Stimulated activated CD4-positive, alpha-beta T cell treated with anti-CD3 and anti-CD28 coated beads, Interleukin-1b, Interleukin-23, amount 100 ng/mL, for 1 hour (primary cell): ENCODE measurements at places on chromosomes 12 and 14.

DNA sequence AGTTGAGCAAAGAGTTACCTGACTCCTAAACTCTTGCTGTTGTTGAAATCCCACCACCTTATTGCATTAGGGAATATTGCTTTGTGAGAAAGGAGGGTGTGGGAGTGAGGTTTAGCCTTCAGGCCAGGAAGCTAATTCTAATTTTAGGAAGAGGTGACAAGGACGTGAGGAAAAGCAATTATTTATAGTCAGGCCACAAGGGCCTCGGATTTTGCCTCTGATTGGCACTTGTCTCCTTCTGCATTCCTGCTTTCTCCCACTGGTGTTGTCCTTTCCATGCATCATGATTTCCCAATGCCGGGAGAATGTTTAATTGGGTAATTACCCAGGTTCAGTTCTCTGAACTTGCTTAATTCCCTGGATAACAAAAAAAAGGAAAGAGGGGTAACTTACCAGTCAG lies 37.9 kb upstream of the SLC38A2 start:
- DNase-seq = no peak

DNA sequence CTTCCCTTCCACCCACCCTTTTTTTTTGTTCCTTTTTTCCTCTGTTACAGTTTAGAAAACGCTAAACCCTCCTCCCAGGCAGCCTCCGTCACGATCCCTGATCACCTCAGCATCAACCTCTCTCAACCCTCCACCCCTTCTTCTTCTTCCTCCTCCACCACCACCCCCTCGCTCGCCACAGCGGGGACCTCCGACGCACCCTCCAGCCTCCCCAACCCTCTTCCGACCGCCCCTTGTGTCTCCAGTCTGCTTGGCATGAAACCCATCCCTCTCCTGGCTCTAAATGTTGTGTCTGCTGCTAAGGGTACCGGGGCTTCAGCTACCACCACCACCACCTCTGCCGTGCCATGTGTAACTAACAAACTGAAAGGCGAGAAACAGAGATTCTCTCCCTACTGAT lies 22.9 kb downstream of the PCBP2 start:
- DNase-seq = no peak

GRCh38 chr12:115000038-115000437 lies 316.1 kb upstream of the TBX3 start:
- no peak for DNase-seq

GRCh38 chr12:96198965-96199364 lies 4.8 kb downstream of the ELK3 start:
- DNase-seq = no peak

DNA sequence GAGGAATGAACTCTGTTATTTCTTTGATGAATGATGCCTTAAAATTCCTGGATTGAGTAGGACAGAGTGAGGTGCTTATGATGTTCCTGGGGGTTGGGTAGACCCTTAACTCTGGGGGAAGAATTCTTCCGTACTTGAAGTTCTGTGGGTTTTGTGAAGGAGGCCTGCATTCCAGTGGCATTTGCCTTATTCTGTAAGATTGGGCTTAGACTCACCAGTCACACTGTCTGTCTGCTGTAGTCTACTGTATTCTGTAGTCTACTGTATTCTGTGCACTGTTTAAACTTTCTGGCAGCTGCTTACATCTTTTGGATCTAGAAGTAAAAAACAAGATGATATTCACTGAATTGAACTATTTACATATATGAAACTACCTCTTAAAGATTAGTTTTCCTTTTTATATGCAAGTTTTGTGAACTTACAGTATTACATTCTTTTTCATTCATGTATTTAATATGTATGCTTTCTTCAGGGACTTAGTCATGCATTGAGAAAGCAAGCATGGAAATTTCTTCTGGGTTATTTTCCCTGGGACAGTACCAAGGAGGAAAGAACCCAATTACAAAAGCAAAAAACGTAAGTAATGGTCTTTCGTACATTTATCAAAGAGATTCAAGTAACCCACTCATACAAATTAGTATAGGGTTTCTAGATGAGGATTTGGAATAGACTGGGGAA lies 42.3 kb upstream of the TPH2 start:
- DNase-seq = no peak

DNA sequence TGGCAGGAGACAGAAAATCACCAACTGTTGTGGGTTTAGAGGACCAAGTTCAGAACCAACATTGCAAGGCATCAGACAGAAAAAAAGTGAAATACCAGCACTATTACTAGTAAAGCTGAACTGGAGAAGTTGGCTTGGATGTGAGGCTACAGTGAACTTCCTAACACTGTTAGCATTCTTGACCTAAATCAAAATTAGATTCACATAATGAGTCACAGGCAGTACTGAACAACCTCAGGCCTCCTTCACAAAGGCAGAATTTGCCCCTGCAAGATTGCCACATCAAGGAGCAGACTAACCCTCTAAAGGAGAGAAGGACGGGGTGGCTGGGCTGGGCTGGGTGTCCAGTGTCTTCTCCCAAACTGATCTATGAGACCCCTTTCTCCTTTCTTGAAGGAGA lies 539.7 kb downstream of the SNAPC1 start:
- no peak for DNase-seq

DNA sequence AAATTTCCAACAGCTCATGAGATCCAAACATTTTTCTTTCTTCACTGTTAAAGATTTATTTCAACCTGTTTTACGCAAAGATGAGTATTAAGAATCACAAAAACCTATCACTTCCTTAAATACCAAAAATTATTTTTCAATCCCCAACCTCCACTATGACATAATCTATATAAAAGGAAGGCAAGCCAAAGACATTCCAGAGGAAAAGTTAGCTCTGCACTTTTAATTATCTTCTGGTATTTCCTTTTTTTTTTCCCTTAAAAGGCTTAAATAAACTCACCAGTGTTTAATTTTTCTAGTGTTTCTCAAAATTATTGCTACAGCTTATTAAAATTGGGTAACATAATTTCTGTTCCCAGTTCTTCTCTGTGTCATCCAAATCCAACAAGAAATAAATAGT lies 75.9 kb downstream of the BMP4 start:
- no peak for DNase-seq

DNA sequence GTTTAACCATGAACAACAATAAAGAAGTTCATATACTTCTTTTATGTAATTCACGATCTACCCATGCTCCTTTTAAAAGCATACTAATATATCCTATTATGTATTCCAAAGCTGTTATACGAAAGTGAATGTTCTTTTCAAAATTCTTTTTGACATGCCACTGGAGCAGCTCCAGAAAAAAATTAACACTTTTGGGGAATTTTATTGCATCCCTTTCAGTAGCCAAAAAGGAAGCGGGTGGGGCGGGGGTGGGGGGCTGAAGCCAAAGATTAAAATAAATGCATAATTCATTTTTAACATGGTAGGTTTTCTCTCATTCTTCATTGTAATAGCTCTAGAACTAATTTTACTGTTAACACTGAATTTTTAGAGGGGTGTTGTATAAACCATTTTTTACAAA lies 123.0 kb downstream of the ANKS1B start:
- DNase-seq = no peak

DNA sequence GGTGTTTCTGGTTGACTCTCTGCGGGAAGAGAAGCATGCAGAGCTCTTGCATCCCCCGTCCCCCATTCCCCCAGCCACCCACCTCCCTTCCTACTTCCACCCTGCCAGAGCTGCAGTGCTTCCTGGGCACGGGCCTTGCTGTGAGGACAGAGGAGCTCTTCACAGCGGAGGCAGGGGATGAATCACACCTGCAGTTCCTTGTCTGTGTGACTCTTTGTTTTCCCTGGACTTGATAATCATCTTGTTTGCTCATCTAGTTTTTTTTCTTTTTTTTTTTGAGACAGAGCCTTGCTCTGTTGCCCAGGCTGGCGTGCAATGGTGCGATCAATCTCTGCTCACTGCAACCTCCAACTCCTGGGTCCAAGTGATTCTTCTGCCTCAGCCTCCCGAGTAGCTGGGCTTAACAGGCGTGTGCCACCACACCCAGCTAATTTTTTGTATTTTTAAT lies 27.8 kb downstream of the ANKRD9 start:
- no peak for DNase-seq

GRCh38 chr12:58161773-58162172 lies 220.4 kb downstream of the ATP23 start:
- DNase-seq = no peak

- DNase-seq = no peak
These were observed 785.2 kb downstream of the GALC start for GRCh38 chr14:87207756-87208155.

GRCh38 chr12:111247083-111247783 lies 121.7 kb downstream of the PHETA1 start:
- no peak for DNase-seq

DNA sequence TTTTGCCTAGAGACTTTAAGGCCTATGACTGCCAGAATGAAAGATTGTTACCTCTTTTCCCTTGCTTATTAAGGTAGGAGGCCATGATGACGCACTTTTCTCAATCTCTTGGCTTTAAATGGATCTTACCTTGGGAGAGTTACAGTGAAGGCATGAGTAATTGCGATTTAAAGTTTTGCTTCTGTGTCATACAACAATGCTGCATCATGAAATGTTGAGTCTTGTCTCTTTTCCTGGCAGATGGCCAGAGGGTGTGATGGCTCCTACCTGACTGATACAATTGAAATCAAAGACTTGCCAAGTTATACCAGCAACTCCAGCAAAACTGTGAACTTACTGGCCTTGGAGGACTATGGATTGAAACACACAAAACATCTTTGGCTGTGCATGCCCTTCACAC lies 17.2 kb upstream of the LRRK2 start:
- DNase-seq = no peak
